Stimulated activated CD4-positive, alpha-beta T cell treated with anti-CD3 and anti-CD28 coated beads, Interleukin-12 subunit alpha, Interleukin-12 subunit beta, amount 100 ng/mL, for 4 hours (primary cell): ENCODE measurements at places on chromosomes 12 and 14.

GRCh38 chr12:124732275-124733075 is 131.2 kb downstream of the SCARB1 start:
- DNase-seq, result no peak

DNA sequence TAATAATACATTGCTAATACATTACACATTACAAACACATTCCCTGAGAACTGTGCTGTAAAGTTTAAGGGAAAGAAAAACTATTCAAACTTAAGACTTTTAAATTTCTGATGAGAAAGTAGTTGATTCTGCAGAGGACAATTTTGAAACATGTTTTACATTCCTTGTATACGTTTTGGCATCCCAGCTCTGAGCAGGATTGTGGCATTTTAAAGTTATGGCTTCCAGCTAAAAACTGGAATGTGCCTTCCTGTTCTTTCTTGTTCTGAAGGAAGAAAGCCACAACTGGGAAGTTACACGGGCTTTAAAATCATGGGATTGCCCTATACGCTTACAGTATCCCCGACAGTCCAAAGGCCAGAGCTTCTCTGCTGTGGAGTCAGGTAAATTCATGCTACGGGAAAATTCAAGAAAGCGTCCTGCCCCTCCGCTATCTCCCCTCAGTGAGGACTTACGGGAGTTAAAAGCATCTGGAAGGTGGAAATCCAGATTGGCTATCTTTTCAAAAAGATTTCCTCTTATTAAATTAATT is 10.8 kb upstream of the KLHL42 start:
- no peak for DNase-seq

GRCh38 chr14:93978735-93979134 is 2.4 kb upstream of the ASB2 start:
- no peak for DNase-seq

DNA sequence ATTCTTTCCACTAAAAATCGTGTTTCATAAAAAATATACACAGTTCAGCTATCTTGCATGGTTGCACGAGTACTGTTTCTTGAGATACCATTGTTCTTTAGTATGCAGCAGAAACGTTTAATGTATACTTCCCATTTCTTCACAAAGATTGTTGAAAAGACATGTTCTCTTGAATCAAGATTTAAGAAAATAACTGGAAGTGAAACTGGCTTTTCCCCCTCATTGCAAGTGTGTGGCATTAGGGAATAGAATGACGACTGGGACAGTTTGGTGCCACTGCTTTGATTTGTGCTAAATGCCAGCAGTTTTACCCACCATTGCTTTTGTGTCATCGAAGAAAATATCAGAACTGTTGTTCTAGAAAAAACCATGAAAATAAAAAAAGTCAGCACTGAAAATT is 20.3 kb upstream of the DHRS2 start:
- no peak for DNase-seq

DNA sequence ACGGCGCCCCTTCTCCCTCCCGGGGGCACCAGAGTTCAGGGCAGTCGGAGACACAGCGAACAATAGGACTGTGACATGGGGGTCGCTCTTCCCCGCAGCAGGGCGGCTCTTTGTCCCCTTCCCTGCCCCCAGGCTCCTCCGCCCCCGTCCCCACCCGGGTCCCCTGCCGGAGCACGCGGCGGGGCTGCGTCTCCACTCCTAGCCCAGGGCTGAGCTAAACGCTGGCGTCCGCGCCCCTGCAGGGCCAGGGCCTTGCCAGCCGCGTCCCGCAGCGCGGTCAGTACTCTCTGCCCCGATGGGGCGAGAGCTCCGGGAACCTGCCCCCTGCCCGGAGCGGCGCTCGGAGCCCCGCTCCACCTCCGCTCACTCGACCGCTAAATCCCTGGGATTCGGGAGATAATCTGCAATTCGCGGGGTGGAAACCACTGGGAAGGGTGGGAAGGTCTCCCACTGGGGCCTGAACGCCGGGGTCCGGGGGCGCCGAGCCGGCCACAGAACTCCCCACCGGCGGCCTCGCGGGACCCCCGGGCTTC is 825 bp upstream of the CCDC85C start:
- peak; percentile 36 for DNase-seq

- DNase-seq, result no peak
These were observed 363 bp upstream of the LMO3 start for GRCh38 chr12:16606201-16606849.
